ENCODE measurements at places on chromosomes 3 and 15. TPM values are rescaled to one million over a fixed set of nuclear protein-coding genes. Genes with fewer than 3 reads are reported as not detected.

- no peak for DNase-seq
Observed at GRCh38 chr3:58630710-58631092, 35.9 kb downstream of the FAM3D start.

- DNase-seq, result no peak
Observed at GRCh38 chr15:33561407-33561806, 250.6 kb downstream of the RYR3 start.

DNA sequence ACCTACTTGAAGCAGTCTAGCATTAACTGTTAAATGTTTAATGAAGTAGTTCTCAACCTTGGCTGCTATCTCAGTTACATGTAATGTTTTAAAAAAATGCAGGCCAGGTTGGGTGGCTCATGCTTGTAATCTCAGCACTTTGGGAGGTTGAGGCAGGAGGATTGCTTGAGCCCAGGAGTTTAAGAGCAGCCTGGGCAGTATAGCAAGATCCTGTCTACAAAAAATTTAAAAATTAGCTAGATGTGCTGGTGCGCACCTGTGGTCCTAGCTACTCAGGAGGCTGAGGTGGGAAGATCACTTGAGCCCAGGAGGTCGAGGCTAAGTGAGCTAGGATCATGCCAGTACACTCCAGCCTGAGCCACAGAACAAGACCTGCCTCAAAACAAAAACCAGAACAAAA lies 29.3 kb downstream of the UBE2E1 start:
- DNase-seq, result no peak

GRCh38 chr3:76664816-76665215 lies 375.1 kb upstream of the ROBO2 start:
- no peak for DNase-seq

DNA sequence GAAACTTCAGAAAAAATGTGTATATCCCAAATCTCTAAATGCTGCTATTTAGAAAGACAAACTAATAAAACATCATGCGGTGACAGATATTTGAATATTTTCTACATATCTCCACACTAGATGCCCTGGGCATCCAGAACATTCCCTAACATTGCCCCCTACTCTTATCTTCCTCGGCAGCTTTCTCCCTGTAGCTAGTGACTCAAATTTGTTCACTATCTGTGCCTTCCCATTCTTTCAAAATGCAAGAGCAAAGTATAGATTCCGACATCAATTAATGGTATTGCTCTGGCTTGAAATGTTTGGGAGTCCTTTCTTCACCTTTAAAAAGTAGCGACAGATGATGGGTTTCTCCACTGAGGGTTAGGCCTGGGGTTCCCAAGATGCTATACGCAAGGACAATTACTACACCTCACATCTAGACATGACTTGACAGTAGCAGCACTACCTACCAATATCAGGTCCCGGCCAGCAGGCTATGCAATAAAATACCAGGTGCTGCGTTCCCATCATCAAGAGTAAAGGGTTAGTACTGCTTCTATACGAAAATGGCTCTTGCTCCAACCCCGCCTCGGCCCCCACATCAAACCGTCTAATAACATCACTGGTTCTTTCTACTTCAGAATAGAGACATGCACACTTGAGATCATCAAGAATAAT lies 631 bp downstream of the UBR1 start:
- DNase-seq, result no peak

- DNase-seq, result no peak
Observed at GRCh38 chr3:60414011-60414410, 837.2 kb downstream of the FHIT start.

- DNase-seq, result no peak
Observed at GRCh38 chr3:177610686-177611633, 413.7 kb upstream of the TBL1XR1 start.

- DNase-seq, result no peak
Observed at GRCh38 chr3:177149106-177149505, 48.2 kb downstream of the TBL1XR1 start.

DNA sequence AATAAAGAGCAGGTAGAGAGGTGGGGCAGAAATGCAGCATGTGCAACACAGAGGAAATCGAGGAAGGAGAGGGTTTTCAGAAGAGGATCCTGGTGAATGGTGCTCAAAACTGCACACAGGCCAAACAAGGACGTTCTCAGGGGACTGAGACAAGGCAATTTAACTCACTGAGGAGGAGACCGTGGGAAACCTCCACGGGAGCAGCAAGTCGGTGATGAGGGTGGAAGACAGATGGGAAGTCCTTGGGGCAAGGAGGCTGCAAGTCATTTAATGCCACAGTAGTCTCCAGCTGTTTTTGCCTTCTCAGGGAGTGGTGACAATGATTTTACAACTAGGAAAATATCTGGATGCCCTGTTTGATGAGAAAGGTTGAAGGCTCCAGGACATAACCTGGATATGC lies 11.5 kb upstream of the PDIA5 start:
- no peak for DNase-seq

GRCh38 chr15:70254311-70254869 lies 156.7 kb upstream of the TLE3 start:
- no peak for DNase-seq

DNA sequence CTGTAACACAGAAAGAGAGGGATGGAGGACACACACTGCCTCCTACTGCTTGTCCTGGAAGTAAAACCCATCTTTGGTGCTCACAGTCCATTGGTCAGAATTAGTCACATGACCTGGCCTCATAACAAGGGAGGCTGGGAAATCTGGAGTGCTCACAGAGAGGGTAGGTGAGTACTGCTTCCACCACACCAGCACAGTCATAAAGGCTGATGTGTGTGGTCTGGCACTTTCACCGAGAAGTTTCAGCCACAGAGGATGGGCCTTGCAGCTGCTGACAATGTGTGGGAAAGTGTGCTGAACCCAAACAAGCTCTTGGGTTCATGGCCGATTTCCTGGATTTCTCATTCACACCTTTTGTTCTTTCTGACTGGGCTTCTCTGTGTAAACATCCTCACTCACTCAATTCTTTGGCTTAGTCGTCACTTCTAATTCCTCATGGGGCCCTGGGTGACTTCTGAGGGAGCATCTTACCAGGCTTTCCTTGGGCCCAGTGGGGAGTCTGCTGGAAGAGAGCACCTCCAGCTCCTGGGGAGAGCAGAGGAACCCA lies 100.7 kb downstream of the ASB7 start:
- DNase-seq, result no peak

The CCDC33 gene
- polyA plus RNA-seq, result not detected

The TPRG1 gene
- 0.62 TPM for polyA plus RNA-seq

GRCh38 chr15:43423793-43424192 lies 52.9 kb downstream of the TUBGCP4 start:
- no peak for DNase-seq

DNA sequence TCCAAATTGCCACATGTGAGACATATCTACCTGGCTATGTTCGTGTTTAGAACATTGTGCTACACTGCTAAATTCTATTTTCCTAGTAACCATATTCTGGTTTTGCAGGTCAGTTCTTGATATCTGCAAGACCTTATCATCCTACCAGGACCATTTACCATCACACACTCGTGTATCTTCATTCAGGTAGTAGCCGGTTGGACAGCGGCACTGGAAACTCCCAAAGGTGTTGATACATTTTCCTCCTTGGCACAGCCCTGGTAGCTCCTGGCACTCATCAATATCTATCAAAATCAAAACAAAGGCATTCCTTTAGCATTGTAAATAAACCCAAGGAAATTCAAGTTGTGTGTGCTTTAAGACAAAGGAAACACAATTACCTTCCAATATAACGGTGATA lies 134.2 kb downstream of the DUT start:
- DNase-seq, result no peak

- DNase-seq, result no peak
Observed at GRCh38 chr3:187084126-187084525, 55.2 kb downstream of the RPL39L start.
